ENCODE measurements at places on chromosomes 2 and 18.
A peak's percentile ranks its signal among the peaks of the same experiment; 100 is the strongest.

DNA sequence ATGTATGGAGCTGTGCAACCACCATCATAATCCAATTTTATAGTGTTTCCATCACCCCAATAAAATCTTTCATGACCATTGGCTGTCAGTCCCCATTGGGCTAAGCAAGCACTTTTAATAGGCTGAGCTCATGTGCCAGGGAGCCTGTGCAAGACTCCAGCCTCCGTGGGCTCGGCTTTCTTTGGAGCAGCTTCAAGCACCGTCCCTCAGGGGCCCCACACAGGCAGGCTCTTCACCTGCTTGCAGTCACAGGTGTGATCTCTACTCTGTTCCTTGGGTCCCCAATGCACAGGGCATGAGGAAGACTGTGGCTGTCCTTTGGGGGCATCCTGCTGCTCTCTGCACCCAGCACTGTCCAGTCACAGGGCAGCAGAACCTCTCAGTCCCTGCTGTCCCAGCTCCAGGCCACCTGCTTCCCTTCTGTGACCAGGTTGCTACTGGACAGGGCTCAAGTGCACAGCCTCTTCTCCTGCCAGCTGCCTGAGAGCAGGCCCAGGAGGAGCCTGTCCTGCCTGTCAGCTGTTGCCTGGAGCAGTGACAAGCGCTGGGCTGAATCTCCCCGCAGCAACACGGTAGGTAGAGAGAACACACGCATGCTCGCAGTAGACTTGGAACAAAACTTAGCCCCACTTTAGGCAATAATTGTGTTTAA is 40.7 kb upstream of the TMEM131 start:
- DNase-seq: no peak

DNA sequence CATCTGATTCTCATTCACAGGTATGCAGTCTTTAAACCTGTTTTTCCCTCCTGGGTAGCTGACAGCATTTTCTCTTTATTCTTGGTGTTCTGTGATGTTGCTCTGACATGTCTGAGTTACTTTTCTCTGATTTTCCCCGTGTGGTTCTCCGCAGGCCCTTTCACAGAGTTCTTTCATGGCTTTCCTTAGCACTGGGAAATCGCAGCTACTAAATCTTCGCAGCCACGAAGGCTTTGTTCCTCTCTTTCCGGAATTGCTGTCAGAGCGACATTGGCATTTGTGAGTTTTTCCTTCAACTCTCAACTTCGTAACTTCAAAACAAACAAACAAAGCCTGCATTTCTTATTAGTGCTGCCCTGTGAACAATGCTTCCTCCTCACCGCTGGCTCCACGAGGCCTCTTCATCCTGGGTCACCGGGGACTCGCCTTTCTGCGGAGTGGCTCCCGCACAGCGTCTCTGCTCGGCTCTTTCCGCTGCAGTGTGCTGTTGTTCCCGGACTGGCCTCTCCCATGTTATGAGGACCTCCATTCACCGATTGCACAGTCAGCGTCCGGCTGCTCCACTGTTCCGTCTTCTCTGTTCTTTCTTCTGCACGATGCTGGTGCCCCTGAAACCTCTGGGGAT is 16.1 kb downstream of the COLEC11 start:
- DNase-seq: no peak

GRCh38 chr2:120943403-120944034 is 207.9 kb downstream of the GLI2 start:
- no peak for DNase-seq

- DNase-seq: no peak
Observed at GRCh38 chr18:50090370-50091312, 104.3 kb downstream of the MYO5B start.

- no peak for DNase-seq
Observed at GRCh38 chr2:6370753-6371551, 494.8 kb downstream of the CMPK2 start.

- peak; percentile 86 for DNase-seq
Observed at GRCh38 chr18:79405781-79406575, 10.2 kb downstream of the NFATC1 start.

- DNase-seq: no peak
Observed at GRCh38 chr2:209900638-209901037, 101.8 kb upstream of the RPE start.

DNA sequence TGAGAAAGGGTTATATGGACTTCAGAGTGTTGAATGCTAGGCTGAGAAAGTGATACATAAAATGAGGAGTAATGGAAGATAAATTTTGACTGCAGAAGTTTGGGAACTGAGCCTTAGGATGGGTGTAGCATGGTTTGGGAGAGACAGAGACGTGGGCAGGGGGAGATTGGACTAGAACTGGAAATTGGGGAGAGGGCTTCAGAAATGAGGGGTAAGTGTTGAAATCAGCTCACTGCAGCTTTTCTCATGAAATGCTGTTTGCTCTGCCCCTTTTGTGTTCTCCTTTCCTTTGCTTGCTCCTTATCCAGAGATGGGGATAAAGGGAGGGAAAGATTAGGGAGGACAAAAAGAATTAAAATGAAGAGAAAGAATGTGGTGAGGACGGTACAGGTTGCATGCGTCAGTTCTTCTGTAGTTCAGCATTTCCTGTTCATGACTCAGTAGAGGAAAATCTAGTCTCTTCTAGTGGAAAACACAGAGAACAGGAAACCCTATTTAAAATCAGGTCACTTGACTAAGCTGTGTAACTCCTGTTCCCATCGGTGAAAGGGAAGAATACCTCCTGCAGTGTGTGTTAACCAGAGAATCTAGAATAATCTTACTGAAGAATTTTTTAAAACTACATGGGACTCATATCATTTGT is 105.6 kb downstream of the CRIM1 start:
- DNase-seq: peak; percentile 20

DNA sequence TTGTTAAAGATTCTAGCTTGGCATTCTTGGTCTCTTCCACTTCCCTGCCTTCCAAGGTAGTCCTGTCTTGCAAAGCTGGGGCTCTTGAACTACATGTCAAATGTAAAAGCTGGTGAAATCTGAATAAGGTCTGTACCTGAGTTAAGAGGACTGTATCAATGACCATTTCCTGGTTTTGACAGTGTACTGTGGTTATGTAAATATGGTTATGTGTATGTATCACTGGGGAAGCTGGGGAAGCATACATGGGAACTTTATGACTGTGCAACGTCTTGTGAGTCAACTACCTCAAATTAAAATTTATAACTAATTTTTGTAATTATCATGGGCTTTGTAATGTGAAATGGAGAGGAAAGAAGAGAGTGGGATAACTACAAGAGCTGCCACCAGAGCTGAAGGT is 81.7 kb downstream of the COL4A4 start:
- DNase-seq: no peak

Measured in CD4-positive, alpha-beta T cell treated with Interleukin-15 for 4 hours (primary cell).